ENCODE measurements at places on chromosomes 2 and 18. TPM values are rescaled to one million over a fixed set of nuclear protein-coding genes. Genes with fewer than 3 reads are reported as not detected.

Gene DSG4
- total RNA-seq, result not detected

Gene L3MBTL4
- 8.7 TPM for total RNA-seq

Gene TMEM17
- 4.9 TPM for total RNA-seq

- no peak for DNase-seq
Measured at GRCh38 chr2:136049991-136050920, 64.8 kb upstream of the DARS1 start.

GRCh38 chr2:53028746-53029423 is 738.7 kb upstream of the CHAC2 start:
- no peak for DNase-seq

DNA sequence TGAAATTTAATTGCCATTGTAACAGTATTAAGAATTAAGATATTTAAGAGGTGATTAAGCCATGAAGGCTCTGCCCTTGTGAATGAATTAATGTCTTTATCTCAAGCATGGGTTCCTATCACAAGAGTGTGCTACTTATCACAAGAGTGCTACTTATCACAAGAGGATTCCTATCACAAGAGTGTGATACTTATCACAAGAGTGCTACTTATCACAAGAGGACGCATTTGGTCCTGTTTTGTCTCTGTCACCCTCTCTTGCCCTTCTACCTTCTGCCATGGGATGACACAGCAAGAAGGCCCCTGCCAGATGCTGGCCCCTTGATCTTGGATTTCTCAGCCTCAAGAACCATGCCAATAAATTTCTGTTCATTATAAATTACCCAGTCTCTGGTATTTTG is 13.2 kb upstream of the COL5A2 start:
- no peak for DNase-seq

DNA sequence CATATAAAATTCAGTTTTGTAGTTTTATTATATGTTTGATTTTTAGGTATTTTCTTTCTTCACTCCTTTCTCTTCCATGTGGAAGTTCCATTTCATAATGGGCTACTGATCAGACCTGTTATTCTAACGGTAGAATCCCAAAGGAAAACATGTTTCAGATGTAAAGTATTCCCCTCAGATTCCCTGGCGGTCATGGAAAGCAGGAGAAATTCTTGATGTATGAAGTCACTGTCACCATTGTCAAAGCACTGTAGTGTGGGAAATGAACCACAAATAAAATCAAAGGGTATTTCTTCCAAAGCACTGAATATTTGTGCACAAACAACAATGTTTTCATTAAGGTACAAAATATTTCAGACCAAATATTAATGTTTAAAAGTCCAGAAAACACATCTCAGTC is 237.3 kb upstream of the KLHL14 start:
- DNase-seq, result no peak

DNA sequence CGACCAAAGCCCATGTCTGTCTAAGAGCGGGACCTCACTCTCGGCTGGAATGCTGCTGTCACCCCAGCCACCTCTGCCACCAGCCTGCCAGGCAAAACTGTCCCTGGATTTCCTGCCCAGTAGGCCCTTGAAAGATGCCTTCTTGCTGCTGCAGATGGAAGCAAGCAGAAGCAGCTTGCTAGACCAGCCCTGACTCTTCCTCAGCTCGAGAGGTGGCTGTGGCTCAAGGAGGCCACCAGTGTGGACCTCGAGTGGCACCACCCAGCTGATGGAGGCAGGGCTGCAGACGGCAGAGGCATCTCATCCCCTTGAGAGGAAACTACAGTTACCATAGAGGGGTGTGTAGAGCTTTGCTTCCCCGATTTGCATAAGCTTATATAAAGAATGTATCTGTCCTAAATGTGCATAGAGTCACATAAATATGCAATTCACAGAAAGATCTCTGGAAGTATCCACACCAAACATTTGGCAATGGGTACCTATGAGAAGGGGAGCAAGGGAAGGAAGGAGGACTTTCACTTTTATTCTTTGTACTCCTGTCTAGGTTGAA is 20.6 kb downstream of the ADCY3 start:
- DNase-seq, result peak; percentile 33

DNA sequence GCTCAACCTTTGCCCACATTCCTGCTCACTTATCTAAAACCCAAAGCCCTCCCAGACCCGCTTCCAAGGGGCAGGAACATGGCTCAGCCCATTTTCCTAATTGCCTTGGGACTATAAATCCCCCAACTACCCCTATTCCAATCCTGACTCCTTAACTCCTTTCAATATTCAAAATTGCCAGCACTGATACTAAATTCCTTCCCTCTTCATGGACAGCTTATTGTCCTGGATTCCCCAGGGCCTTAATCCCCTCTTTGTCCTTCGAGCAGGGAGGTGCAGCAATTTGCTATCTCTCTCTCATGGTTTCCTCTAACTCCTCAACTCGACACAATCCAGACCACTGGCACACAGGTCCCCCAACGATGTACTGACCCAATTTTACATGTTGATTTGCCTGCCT is 99.1 kb downstream of the SLC25A12 start:
- no peak for DNase-seq

GRCh38 chr18:63241317-63241712 is 78.3 kb downstream of the BCL2 start:
- no peak for DNase-seq
